Activated CD4-positive, CD25-positive, alpha-beta regulatory T cell (primary cell): ENCODE measurements at places on chromosomes 2 and 18.

DNA sequence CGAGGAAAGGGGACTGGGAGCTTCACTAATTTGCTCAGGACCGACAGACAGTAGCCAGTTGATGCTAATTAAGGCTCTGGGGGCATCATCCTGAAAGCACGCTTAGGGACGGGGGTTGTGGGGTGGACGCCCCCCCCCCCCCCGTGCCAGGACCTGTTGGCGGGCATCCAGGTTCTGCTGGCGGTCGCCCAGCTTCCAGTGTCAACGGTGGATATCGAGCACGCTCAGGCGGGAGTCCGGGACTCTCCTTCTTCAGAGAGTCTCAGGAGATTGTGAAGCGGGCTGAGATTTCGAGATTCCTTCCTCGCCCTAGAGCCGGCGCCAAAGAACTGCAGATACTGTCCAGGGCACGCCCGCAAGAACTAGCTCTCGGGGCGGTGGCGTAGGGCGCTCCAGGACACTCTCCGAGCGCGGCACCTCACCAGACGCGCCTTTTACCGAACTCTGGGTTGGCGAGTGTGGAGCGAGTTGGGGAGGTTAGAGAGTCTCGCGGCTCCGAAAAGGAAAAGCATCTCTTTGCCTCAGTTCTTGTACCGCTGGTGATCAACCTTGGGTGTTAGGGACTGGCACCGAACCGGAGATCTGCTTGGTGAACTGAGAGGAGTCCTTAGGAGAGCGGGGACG is 5.6 kb downstream of the RAX start:
- DNase-seq: no peak

GRCh38 chr2:148538375-148538774 is 106.2 kb upstream of the EPC2 start:
- DNase-seq: no peak

- no peak for DNase-seq
Observed at GRCh38 chr2:31811482-31811881, 199.3 kb downstream of the MEMO1 start.

DNA sequence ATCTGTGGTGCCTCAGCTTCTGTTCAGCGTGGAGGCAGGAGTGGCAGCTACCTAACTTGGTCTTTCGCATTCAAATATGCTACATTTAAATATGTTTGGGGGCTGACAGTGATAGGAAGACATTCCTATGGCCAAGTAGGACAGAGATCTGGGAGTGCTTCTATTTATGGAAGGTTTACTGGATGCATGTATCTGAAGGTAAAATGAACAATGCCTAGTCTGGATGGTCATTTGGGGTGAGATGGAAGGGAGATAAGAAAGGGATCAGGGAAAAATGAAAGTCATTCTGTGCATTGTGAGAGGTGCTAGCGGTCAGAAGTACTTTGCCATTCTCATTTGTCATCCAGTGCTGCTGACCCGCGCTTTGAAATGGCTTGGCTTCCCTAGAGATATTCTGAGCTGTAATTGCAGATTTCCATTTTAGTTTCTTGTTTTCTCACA is 300.9 kb upstream of the FBXO11 start:
- DNase-seq: no peak

DNA sequence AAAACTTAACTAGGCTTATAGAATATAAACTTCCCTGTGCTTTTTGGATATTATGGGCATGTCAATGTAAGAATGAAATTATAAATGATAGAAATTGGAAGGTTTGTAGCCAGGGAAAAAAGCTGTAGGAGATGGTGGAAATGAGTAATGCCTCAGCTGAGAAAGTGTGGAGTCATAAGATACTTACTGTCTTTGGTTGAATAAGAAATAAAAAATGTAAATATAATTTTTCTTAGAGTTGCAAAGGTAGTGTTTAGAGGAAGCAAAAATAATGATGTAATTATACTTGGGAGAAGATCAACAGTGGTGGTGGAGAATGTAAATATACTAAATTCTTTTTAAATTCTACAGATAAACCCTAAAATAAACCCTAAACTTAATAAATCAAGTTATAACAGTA is 26.2 kb upstream of the RND3 start:
- DNase-seq: no peak

DNA sequence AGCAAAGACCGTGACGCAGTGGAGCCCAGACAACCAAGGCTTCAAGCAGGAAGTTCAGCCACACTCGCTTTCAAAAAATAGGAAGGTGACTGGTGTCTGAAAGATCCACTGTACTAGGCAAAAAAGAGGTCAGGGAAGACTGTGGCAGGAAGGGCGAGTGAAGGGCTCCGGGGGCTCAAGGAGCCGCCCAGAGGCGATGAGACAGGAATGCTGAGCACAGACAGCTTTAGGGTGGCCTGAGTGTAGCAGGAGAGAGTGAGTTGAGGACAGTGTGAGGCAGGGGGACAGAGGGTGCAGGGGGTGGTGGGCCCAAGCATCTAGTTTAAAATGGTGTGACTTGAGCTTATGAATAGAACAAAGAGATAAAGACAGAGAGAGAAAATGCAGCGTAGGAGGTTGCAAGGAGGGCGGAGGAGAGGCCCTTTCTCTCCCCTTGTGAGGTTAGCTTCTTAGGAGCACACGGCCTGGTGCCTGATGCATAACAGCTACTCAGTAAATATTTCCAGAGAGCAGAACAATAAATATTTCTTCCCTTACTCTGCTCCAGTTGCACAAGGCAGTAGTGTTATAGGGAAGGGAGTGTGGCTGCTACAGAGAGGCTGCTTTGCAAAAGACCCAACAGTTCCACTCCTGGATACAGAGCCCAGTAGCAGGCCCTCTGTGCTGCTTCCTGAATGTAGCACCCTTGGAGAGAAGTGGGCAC is 789.7 kb upstream of the RAB6C start:
- no peak for DNase-seq

DNA sequence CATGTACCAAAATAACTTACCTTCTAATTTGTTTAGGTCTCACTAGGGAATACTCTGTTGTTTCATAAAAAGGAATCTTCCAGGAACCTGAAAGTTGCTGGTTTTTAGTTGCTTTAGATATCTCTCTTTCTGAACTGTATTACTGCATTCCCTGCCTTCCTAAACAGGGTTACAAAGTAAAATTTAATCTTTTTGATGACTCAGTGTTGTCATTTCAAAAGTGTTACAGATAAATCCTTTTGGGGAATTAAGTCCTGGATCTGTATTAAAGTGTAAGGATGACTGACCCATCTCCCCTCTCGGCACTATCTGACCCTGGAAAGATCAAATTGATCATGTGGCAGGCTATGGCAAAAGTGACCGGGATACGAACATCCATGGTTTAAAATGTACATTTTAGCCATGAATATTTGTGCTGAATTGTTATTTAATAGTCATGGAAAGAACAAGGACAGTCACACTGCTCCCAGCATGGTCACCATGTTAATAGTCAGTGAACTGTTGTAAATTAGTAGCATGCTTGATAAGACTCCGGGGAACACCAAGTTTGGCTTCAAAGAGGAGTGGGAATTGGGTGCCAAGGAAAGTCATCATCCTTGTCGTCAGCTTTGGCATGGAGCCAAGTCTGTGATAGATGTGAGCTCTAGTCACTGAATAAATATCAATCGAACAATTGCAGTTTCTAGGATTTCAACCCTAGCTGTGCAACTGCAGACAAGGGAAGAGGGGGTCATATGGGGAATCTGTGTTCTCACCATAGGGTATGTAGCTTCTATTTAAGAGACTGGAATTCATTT is 4.2 kb downstream of the PLEKHA3 start:
- DNase-seq: no peak

- DNase-seq: no peak
Observed at GRCh38 chr2:127740665-127741288, 39.5 kb downstream of the SFT2D3 start.

DNA sequence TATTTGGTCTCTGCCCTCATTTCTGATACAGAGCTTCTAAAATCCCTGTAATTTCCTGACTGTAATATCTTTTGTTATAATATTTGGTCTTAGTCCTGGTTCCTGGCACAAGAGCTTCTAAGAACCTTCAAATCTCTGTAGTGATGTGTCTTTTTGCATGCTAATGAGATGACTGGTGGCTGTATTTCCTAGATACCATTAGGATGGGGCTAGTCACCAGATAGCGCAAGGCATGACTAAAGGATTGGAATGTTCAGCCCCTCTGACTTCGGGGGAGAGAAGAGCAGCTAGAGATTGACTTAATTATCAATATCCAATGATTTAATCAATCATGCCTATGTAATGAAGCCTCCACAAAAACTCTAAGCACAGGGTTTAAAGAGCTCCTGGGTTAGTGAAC is 620.8 kb upstream of the ACVR2A start:
- DNase-seq: no peak

DNA sequence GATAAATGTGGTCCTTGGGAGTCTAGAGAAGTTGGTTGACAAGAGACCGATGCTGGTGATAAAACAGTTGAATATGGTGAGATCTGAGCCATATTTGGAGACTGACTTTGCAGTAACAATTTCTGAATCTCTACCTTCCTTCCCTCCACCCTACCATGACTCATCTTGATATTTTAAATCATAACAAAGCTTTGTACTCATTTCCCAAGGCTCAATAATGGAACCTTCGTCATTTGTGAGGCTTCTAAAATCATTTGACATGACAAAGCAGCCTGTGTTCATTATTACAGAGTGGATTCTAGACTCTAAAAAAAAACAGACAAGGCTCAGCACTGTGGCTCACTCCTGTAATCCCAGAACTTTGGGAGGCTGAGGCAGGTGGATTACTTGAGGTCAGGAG is 38.5 kb upstream of the PDCL3 start:
- DNase-seq: no peak

DNA sequence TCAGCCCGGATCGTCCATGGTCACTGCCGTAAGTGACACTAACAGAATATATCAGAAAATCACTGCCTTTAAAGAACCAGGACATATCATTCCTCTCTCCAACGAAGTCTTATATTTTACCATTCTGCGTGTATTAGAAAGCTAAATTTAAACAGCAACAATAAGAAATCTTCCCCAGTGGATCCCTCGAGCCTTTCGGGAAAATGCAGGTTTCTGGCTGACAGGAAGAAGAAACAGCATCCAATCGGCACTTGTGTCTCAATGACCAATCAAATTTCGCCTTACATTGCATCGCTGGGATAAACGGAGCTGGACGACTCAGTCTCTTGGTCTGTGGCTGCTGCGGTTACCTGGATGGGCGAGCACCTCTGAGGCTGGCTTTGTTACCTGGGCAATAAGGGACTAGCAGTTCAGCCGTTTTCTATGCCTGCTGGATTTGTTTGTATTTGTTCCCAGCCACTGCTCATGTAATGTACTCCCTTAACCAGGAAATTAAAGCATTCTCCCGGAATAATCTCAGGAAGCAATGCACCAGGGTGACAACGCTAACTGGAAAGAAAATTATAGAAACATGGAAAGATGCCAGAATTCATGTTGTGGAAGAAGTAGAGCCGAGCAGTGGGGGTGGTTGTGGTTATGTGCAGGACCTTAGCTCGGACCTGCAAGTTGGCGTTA is at the start of gene DUSP19:
Gene DUSP19 (plus strand): TSS at position 284 of the 675 bp plus-strand sequence. CDS start 187 bp downstream, at position 471.
- DNase-seq: no peak

GRCh38 chr2:221762496-221762895 is 190.4 kb upstream of the EPHA4 start:
- no peak for DNase-seq
